ENCODE measurements at places on chromosomes 7 and 10. TPM values are rescaled to one million over a fixed set of nuclear protein-coding genes. Genes with fewer than 3 reads are reported as not detected.

Gene NEUROD6
- total RNA-seq, result not detected

- no peak for DNase-seq
These were observed 9.9 kb upstream of the SRRM3 start for GRCh38 chr7:76191783-76192240.

DNA sequence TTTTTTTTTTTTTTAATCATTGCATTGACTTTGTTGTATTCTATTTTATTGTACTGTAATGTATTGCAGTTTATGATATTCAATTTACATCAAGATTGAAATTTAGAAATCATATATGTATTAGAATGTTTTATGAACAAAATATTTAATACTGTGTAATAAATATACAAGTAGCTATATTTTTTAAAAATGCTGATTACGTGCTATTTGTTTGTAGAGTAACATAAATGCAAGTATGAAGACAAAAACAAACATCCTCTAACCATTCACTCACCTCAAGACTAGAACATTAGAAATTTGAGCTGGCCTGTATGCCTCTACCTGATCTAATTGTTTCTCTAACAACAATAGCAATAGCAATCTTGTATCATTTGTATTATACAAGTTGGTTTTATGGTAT is 290.3 kb downstream of the GATA3 start:
- no peak for DNase-seq

- no peak for DNase-seq
These were observed 777.5 kb upstream of the POM121L12 start for GRCh38 chr7:52257890-52258289.

DNA sequence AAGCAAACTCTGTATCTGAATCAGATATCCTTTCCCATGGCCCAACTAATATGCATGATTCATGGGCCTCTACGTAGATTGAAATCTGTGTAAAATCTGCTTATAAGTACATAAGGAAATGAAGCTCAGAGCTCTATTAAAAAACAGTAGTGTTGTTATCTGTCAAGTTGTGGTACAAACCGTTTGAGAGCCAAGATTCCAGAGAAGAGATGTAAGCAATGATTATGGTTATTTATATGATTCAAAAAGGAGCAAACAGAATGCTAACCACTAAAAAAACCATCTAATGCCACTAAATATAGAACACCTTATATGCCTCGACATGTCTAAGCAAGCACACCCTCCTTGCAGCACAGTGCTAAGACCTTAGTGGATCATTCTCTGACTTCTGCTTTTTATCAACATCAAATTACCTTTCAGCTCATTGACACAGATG is 26.6 kb downstream of the RPP38 start:
- DNase-seq, result no peak

Gene C10orf53
- not detected for total RNA-seq

- DNase-seq, result no peak
These were observed 3.6 kb downstream of the CCNY start for GRCh38 chr10:35339942-35340341.

- no peak for DNase-seq
These were observed 755.3 kb upstream of the GALNT17 start for GRCh38 chr7:70376561-70377031.

GRCh38 chr7:28157076-28157745 is 23.4 kb downstream of the JAZF1 start:
- no peak for DNase-seq
